ENCODE measurements at places on chromosomes 11 and 22.
A peak's percentile ranks its signal among the peaks of the same experiment; 100 is the strongest.

GRCh38 chr22:26448334-26448733 is 19.3 kb downstream of the ASPHD2 start:
- no peak for DNase-seq

- no peak for DNase-seq
These were observed 550.0 kb downstream of the MN1 start for GRCh38 chr22:27251563-27251962.

DNA sequence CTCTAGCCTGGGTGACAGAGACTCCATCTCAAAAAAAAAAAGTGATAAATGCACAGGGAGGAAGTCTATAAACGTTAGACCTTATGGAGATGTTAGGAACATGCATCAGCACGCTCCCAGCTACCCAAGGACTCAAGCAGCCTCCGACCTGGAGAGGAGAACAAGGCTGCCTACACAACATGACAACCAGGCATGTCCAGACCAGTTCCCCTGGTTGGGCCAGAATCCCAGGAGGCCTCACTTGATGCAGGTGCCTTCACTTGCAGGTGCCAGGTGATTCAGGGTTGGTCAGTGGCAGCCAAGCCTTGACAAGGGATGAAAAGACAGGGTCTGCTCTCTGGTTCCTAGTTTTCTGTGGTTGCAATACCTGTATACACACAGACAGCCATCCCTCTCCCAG is 5.9 kb downstream of the RANGAP1 start:
- DNase-seq, result no peak

GRCh38 chr11:8624698-8625097 is 30.7 kb upstream of the STK33 start:
- DNase-seq, result no peak

DNA sequence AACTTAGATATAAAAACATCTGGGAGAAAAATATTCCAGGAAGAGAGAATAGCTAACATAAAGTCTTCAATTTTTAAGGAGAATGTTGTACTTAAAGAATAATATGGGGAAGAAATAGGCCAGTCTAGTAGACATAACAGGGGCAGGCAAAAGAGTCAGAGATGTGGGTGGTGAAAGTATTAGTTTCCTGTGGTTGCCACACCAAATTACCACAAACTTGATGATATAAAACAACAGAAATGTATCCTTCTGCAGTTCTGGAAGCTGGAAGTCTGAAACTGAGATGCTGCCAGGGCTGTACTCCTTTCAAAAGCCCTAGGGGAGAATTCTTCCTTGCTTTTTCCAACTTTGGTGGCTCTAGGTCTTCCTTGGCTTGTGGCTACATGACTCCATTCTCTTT is 1309.7 kb downstream of the LRRC4C start:
- DNase-seq, result no peak

- no peak for DNase-seq
These were observed 65.2 kb downstream of the ALX4 start for GRCh38 chr11:44244639-44245310.

DNA sequence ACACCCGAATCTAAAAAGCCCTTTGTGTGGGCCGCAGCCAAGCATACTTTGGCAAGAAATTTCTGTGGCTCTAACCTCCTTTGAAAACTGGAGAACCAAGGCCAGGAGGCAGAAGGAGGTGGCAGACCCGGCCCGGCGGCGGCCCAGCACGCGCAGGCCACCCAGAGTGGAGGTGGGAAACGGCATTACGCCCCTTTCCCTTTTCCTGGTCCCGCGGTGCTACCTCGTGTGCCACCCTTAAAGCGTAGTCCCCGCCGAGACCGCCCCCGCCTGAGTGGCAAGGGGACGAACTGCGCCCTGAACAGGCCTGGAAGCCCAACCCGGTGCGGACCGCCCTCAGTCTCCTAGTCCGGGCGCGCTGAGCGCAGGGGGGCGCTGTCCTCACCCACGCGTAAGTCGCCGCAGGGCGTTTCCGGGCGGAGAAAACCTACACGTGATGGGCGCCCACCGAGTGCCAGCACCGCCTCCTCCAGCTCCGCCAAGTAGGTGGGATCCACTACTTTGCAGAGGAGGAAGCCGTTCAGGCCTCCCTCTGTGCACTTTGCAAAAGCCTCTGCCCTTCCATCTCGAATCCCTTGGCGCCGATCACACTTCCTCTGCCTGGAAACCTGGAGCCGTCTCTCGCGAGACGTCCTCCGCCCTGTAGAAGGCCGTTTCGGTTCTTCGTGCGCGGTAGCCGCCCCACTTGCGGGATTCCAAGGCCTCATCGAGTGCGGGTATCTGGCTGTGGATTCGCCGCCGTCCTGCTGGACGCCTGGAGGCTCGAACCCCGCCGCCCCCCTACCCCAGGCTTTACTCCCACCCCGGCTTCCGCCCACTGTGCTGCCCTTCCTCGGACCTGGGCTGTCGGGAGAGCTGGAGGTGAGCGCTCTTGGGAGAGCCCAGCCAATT is at the start of gene ACCS:
ACCS (plus strand) TSS at position 430 of the 891 bp plus-strand sequence. CDS start 1,358 bp downstream, outside the sequence.
- DNase-seq, result peak; percentile 83

DNA sequence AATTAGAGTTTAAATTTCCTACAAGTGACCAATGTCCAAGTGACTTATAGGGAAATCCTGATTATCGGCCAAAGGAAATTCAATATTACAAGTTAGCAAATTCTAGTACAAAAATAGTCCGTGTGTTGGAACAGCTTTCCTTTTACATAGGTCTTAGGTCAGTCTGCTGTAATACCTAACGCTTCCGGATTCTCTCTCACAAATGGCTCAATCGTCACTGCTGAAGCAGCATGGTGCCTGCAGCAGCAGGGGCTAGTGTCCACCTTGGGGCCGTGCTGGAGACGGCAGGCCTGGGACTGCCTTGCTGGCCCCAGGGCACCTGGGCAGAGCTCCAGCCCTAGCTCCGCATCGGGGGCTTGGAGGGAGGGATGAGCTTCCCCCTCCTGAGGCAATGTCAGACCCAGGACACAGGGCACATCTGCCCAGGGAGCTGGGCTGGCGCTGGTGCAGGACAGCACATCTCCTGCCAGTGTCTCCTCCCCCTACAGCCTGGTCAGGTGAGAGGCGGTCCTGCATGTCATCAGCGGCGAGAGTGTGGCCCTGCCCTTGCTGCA is 39.4 kb upstream of the CLTCL1 start:
- DNase-seq, result no peak

DNA sequence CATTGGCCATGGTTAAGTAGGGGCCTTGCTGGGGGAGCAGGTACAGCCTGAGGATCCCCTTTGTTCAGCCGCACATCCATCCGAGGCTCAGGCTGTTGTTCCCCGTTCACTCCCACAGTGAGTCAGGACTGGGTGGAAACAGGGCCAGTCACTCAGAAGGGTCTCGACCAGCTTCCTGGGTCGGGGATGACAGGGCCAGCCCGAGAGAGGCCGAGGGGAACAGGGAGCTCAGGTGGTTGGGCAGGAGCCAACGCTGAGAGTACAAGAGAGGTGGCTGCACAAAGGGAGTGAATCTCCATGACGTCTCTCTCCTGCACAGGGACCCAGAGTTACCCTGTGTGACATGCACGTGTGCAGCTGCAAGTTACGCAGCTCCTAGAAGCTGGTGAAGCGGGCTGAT is 97.2 kb upstream of the SHANK2 start:
- no peak for DNase-seq

- DNase-seq, result no peak
These were observed 77.2 kb upstream of the FTH1 start for GRCh38 chr11:62044639-62045121.

- DNase-seq, result no peak
These were observed 147.1 kb downstream of the WT1 start for GRCh38 chr11:32288276-32288675.

- DNase-seq, result no peak
These were observed 18.4 kb downstream of the ABTB2 start for GRCh38 chr11:34339149-34340064.

GRCh38 chr11:12099132-12099873 is 11.1 kb upstream of the MICAL2 start:
- no peak for DNase-seq

GRCh38 chr11:119567688-119568582 is 145.0 kb upstream of the THY1 start:
- DNase-seq, result no peak

DNA sequence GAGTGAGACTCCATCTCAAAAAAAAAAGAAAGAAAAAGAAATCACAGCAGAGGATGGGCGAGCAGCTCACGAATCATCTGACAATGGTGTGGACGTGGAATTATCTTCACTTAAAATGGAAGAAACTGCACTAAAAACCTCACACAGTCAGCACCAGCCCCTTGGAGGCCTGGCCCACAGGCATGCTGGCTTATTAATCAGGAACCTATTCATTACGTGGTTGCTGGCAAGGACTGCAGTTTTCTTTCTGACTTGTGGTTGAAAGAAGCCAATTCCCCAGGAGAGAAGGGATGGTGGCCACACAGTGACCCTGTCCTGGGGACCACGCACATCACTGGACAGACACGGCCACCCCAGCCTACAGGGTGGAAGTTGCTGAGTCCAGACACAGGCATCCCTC is 401.1 kb downstream of the CTTN start:
- DNase-seq, result no peak

DNA sequence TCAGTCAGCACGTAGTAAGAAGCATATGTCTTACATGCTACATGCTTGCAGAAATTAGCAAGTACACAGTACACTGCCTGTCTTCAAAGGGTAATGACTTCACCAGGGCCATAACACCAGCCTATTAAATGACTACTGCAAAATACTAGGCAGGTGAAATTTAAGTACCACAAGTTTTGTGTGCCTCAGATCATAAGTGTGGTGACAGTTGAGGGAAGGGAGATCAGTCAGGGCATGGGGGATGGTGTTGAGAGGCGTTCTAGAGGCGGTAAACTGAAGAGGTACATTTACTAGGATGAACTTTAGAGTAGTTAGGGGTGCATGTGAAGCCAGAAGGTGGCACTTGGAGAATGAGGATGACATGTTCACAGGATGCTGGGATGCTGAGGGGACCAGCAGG is 22.0 kb downstream of the AMOTL1 start:
- no peak for DNase-seq

DNA sequence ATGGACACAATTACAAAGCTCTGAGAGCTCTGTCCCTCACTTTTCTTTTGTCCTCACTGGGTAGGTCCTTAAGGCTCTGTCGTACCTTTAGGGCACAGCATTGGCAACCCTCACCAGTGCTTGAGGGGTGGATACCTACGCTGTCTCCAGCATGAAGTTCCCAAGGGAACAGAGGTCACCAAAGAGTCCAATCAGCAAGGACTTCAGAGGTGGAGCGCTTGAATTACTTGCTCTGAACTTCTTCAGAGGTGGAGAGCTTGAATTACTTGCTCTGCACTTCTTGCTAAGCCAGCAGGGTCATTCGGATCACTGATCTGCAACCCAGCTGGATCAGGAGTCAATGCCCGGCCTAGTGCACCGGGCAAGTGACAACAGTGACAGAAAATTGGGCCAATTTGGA is 35.1 kb downstream of the RRP7A start:
- no peak for DNase-seq

GRCh38 chr22:29716814-29717545 is 2.8 kb upstream of the CABP7 start:
- DNase-seq, result no peak

GRCh38 chr11:70192666-70193410 is 10.3 kb upstream of the FADD start:
- DNase-seq, result no peak

DNA sequence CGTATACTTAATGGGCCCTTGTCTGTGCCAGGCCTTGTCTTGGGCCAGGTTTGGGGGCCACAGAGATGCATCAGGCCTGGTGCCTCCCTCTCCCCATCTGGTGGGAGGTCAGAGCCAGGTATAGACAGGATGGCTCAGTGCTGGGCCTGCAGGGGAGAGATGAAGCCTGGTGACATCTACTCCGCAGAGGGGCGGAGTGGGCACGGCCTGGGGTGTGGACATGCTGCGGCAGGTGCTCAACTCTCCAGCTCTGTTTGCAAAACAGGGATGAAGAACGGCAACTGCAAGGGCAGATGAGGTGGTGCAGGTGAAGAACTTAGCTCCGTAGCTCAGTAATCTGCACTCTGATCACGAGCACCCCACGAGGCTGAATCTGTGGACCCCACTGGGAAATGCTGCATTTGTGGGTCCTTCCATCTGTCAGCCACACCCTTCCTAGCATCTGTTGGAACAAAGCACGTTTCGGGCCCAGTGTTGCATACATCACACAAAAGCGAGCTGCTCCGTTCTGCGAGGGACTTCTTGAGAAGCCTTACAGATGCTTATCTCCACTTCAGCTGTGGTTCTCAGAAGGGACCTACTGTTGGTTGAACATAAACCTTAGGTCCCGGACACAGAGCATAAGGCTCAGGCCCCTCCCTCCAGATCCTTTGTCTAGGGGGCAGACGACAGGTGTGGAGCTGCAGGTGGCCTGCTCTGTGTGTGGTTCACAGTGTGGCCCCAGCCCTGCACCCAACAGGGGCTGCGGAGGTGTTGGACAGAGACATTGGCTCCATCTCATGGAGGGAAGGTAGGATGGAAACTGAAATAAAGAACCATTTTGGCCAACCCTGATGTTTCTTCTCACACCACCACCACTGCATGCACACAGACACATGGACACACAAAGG is 78.3 kb downstream of the LRRC32 start:
- no peak for DNase-seq

DNA sequence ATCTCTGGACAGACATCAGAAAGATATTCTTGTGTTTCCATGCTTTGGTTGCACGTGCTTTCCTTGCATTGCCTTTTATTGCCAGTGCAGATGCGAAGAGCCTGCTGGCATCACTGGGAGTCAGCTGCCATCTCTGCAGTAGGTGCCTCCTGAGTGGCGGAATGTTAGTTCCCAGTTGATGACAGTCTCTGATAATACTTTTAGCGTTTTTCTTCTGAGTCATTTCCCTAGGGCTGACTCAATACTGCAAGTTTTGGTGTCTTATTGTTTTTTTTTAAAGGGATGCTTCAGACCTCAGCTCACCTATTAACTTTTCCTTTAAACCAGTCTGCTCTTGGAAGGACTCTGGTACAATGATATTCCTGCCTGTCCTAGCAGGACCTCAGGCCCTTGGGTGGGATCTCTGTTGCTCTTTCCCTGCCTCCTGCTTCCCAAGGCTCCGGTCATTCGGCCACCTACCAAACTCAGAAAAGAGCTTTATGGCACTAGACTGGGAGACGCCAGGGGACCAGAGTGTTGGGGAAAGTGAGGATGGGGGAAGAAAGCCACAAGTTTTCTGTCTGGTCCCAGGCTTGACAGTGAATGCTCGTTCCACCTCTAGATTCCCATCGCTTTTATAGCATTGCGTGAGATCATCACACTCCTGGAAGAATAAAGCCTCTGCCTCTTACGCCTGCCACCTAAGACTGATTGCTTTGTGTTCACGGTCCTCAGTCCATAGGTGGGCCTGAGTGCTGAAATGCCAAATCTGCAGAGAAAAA is 308.7 kb downstream of the DDX10 start:
- no peak for DNase-seq

GRCh38 chr22:25900880-25901279 is 158.9 kb downstream of the MYO18B start:
- no peak for DNase-seq

DNA sequence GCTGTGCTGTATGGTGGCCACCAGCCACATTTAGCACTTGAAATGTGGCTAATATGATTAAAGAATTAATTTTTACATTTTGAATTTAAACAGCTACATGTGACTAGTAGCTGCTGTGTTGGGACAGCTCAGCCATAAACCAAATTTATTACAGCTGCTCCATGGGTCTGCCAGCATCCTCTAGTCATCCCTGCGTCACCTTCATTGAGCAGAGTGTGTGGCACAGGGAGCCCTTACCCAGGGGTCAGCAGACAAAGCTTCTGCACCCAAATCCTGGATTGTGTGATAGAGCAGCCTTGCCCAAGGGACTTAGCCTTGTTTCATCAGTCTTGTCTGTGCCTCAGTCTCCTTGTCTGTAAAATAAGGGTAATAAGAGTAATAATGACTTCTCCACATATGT is 19.4 kb upstream of the ACCSL start:
- no peak for DNase-seq
